ENCODE measurements at places on chromosomes 6 and 20.
A peak's percentile ranks its signal among the peaks of the same experiment; 100 is the strongest.

- peak; percentile 80 for DNase-seq
Observed at GRCh38 chr6:100176311-100176950, 182.4 kb upstream of the MCHR2 start.

- DNase-seq: no peak
Observed at GRCh38 chr6:162562041-162562440, 165.5 kb downstream of the PRKN start.

GRCh38 chr6:41424370-41425058 is 89.1 kb downstream of the NCR2 start:
- peak; percentile 69 for DNase-seq

GRCh38 chr6:81491454-81492101 is 260.9 kb downstream of the TENT5A start:
- no peak for DNase-seq

GRCh38 chr20:59938696-59939051 is 1.4 kb downstream of the PPP1R3D start:
- no peak for DNase-seq

DNA sequence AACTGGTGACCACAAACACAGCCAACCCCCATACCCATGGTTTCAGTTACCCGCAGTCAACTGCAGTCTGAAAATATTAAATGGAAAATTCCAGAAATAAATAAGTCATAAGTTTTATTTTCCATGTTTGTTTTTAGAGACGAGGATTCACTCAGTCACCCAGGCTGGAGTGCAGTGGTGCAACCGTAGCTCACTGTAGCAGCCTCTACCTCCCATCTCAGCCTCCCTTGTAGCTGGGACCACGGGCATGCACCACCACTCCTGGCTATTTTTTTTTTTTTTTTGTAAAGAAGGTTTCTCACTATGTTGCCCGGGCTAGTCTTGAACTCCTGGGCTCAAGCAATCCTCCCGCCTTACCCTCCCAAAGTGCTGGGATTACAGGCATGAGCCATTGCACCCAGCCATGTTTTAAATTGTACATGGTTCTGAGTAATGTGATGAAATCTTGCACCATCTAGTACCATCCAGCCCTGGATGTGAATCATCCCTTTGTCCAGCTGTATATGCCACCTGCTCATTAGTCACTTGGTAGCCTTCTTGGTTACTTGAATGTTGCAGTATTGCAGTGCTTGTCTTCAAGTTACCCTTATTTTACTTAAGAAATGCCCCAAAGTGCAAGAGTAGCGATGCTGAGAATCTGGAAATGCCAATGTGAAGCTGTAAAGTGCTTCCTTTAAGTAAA is 14.5 kb downstream of the CSNK2A1 start:
- DNase-seq: peak; percentile 97

DNA sequence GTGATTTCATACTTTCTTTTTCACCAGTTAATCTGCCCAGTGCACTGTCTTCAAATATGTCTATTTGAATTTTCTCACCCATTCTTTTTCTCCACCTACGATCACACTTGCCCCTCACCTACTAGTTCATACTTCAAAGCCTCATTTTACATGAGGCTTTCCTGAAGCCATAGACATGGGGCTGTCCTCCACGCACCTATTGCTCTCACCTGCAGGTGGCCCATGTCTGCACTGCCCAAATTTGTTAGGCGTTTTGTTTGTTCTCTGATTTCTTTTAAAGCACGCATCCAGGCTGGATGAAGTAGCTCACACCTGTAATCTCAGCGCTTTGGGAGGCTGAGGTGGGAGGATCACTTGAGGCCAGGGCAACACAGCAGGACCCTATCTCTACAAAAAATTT is 106.8 kb upstream of the RIPOR2 start:
- DNase-seq: no peak

GRCh38 chr20:17403461-17403860 is 127.7 kb downstream of the BFSP1 start:
- no peak for DNase-seq

DNA sequence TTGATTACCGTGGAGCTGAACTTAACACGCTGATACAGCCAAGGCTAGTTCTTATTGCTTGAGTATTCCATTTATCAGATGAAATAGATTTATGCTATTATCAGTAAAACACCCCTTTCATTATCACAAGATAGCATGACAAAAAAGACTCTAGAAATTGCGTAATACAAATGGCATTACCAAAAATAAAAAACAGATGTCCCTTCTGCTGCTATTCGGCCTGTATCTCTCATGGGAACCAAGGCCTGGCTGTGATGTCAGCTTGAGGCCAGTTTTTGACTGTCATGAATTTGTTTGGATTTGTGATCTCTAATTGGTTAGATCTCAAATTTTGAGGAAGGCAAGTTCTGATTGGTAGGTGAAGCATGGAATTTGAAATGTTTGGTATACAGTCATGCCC is 25.2 kb downstream of the MEI4 start:
- DNase-seq: no peak

DNA sequence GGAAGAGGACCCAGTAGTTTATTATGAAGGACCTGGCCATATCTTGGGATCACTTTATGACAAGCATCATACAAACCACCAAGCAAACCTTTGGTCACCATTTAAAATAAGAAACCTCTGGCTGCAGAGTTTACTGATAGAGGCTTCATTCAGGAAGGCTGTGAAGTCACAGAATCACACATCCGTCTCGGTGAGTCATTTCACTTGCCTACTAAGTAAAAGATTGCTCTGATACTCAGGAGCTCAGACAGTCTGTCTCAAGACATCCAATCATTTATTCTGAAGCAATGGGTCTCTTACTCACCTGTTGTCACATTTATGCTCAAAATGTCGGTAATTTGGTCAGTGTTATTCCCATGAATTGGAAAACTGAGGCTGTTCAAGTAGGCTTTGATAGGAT is 33.7 kb downstream of the ADGRF5 start:
- no peak for DNase-seq

DNA sequence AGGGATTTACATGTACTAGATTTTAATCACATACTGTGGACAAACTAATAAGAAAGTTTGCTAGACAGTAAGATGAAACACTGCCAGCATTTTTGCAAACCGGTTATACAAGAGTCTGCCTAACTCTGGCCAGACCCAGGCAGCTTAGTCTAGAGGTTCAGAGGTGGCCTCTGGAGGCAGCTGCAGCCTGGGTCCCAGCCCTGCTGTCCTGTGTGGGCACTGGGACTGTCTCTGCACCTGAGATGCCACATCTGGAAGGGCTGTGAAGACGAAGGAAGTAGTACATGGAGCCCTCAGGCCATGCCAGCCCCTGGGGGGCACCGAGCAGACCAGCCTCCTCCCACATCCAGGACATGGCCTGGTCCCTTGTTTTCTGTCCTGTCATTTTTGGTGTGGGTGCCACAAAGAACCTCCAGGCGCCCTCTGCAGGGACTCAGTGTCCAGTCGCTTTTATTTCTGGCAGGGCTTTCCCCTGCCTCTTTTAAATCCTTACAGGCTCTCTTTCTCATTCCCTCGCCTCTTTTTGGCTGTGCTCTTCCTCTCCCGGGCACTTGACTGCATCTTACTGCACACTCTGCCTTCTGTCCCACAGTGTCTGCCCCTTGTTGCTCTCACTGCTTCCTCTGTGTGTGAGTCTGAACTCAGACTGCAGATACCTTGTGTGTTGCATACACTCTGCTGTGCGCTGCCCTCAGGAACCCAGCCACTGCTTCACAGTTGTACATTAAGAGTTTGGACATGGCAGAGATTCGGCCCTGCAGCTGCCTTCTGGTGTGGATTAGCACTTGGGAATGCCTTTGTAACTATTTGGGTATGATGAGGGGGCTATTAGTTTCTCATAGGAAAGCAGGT is 216.7 kb downstream of the ZDHHC14 start:
- peak; percentile 14 for DNase-seq

- DNase-seq: no peak
Observed at GRCh38 chr6:157649311-157650260, 173.5 kb upstream of the SNX9 start.

- DNase-seq: no peak
Observed at GRCh38 chr6:41586252-41587007, 40.2 kb downstream of the FOXP4 start.

GRCh38 chr6:168641446-168641845 is 200.5 kb downstream of the SMOC2 start:
- no peak for DNase-seq

- DNase-seq: no peak
Observed at GRCh38 chr6:83878902-83879644, 19.6 kb downstream of the CYB5R4 start.

GRCh38 chr20:8829256-8829655 is 239.6 kb upstream of the PLCB4 start:
- DNase-seq: no peak

GRCh38 chr6:17226786-17227233 is 54.4 kb upstream of the RBM24 start:
- no peak for DNase-seq

DNA sequence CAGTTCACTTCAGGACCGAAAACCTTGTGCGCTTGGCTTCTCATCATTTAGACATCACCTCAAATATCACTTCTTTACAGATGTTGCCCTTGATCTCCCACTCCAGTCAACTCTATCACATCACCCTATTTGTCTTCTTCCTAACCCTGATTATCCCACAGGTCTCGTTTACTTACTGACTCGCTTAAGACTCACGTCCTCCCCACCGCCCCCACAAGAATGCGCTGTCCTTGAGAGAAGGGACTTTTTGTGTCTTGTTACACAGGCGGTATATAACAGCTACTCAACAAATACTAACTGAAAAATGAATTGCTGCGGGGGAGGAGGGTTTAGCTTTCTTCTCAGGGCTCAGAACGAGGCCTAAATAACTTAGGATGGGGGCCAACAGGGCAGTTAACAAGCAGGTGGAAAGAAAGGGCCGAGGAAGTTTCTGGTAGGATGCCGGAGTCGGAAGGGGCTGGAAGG is 527 bp downstream of the TOMM34 start:
- peak; percentile 71 for DNase-seq

DNA sequence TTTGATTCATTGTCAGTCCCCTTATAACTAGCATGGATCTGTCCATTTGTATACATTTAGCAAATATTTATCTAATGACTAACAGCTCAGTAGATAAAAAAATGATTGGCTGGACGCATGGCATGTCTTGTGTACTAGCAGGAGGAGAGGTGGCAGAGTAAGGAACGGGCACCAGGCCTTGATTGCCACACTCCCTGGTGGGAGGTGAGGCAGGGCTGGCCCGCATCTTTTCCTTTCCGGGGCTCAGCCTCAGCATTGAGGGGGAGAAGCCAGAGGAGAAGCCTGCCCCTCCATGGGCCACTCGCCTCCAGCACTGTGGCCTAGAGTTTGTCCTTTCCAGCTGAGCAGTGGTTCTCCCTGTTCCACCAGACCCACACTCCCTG is 84.9 kb upstream of the TMEM181 start:
- no peak for DNase-seq

DNA sequence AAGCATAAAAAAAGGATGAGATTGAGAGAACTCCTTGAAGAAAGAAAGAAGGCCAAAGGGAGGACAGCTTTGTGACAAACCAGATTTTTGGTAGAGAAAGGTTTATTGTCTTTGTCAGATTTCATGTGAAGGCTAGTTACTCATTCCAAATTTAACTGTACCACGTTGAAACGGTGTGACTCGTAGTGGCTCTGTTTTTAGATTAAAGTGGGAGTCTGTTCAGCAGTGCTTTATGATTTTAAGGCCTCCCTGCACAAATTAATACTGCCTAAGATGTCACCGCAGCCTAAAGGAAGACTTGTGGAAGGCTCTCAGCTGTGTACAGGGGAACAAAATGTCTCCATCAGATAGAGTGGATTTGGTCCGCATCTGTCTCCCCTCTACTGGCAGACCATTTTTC is 35.9 kb downstream of the CDC40 start:
- DNase-seq: no peak

DNA sequence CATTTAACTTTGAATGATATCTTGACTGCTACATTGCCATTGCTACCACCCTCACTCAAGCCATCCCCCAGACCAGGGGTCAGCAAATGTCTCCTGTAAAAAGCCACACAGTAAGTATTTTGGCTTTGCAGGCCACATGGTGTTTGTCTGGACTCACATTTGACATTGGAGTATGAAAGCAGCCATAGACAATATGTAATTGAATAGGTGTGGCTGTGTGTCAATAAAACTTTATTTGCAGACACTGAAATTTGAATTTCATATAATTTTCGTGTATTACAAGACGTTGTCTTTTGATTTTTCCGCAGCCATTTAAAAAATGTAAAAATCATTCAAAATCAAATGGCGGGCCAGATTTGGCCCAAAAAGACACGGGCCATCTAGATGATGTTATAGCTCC is 36.3 kb upstream of the OCSTAMP start:
- no peak for DNase-seq

GRCh38 chr6:41502917-41503671 is 43.1 kb upstream of the FOXP4 start:
- no peak for DNase-seq

- DNase-seq: no peak
Observed at GRCh38 chr6:148461986-148462577, 119.4 kb downstream of the SASH1 start.

- peak; percentile 56 for DNase-seq
Observed at GRCh38 chr20:48921883-48922820, 641 bp downstream of the ARFGEF2 start.

DNA sequence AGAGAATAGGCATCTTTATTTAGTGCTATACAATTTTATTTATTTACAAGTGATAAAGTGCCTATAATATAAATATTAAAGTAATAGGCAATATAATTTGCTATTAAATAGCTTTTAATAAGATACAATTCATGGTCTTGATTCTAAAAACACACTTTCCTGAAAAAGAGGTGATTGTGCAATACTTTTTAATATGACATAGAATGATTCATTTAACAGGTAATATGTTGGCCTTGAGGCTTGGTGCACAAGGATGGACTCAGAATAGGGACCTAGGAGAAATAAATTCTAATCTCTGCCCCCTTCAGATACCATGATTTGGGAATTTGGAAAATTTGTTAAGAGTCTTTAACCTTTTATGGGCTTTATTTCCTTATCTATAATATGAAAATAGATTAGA is 149.9 kb upstream of the FUT9 start:
- DNase-seq: no peak

- DNase-seq: no peak
Observed at GRCh38 chr20:43949741-43950618, 35.3 kb downstream of the TOX2 start.

- peak; percentile 52 for DNase-seq
Observed at GRCh38 chr6:135759831-135760230, 91.7 kb upstream of the PDE7B start.

DNA sequence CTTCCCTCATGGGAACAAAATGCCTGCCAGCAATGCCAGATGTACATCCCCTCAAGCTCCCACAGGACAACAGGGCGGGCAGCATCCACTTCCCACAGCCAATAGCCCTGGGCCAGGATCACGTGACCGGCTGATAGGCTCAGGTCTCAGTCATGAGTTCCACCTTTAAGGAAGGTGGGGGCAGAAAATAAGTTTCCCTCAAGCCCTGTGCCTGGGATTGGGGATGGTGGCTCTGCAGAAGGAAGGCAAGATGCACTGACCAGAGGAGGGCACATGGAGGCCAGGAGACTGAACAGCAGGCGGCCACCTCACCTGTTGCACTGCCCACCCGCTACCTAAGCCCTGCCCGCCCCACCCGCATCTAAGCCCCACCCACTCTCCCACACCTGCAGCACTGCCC is 149.1 kb downstream of the BMP7 start:
- no peak for DNase-seq

GRCh38 chr20:10551732-10552724 is 116.9 kb downstream of the SLX4IP start:
- no peak for DNase-seq

All from LHCN-M2 (cell line).